ENCODE measurements at places on chromosomes 6 and 20.

DNA sequence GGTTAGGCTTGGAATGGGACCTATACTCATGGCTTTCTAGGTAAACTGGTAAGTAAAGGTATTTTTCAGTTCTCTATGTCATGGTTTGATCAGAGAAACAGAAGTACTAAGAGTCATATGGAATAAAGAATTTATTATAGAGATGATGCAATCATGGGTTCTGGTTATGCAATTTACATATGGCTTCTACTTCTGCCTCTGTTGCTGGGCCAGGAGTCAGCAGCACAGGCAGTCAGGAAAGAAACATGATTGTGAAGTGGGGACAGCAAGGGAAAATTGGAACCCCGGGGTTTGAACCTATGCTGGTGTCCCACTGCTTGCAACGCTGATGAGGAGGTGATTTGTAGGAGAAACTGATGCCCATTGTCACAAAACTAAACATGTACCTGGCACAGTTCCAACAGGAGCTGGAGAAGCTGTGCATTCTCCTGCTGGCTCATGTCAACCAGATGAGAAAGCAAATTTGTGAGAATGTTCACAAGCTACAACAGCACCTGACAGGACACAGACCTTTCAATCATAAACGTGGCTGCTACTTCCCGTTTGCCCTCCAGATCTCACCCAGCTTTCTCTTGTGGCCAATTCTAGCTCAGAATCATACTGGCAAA lies 887.1 kb downstream of the TFAP2A start:
- no peak for DNase-seq

DNA sequence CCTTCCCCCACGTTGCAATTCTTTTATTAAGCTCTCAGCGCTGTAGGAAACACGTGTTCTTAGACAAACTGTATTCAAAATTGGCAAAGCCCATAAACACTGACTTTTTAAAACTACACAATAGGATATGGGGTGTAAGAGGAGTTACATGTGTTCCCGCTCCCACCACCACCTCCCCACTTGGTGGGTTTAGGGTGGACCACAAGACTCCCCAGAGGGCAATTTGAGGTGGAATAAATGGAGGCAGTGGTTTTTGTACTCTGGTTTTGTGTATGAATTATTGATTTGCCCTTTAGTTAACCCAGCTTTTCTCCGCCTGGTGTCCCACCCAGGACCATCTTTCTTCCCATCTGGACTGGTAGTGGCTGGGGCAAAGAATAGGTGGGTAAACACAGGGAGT lies 3.7 kb downstream of the UQCC2 start:
- DNase-seq, result no peak

DNA sequence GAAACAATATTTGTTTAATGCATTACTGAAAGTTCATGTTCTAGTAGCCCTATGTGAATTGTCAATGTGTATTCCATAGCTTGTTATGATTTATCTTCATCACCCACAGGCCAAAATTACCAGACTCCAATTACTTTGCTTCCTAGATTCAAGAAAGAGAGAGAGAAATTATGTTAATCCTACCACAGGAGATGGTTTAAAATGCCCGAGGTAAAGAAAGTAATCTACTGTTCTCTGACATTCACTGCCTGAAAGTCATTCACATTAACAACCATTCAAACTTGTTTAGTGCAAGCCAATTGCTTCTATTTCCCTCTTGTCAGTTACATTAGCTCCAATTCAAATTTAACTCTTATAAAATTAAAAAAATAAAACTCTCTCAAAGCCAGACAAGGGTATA lies 260.4 kb upstream of the THEMIS start:
- no peak for DNase-seq

DNA sequence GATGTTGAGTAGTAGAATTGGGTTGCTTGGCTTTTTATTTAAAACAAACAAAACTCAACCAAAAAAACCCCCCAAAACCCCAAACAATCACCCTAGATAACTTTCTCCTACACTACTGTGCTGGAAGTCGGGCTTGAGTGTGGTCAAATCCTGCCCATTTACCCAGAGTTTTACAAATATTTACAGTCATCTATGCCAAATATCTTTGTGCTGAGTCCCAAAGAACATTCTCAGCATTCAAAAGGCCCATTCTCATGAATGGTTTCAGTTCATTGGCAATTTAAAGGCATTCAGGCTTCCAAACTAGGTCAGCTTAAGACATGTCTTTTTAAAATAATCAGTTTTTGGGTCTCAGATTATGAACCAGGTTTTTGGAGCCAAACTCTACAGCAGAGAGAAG lies 1.8 kb downstream of the RNF144B start:
- no peak for DNase-seq

DNA sequence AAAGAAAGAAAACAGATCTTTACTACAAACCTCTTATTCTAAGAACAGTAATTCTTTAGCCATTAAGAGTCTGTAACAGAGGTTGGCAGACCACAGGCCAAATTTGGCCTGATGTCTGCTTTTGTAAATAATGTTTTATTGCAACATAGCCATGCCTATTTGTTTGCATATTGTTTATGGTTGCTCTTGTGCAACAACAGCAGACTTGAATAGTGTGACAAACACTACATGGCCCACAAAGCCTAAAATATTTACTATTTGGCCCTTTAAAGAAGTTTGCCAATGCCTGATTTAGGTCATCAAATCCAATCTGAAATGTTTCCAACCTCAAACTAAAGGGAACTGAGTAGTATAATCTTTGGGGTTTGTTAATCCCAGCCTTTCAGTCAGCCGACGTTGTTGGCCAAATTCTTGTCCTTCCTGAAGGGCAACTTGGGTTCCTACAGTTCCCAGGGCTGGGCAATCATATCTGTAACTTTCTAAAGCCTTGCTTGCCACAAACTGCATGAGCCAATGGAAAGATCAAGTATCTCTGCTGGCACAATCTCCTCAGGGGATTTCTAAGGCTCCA lies 33.9 kb upstream of the TBC1D20 start:
- no peak for DNase-seq

- no peak for DNase-seq
Observed at GRCh38 chr6:13846841-13847240, 32.5 kb upstream of the MCUR1 start.

GRCh38 chr20:3093861-3094361 lies 9.4 kb upstream of the AVP start:
- DNase-seq, result no peak

- no peak for DNase-seq
Observed at GRCh38 chr20:17637985-17638640, 43.9 kb downstream of the RRBP1 start.

GRCh38 chr6:53358440-53359094 lies 9.8 kb upstream of the ELOVL5 start:
- peak; percentile 7 for DNase-seq

GRCh38 chr6:122962000-122962624 lies 33.9 kb upstream of the CLVS2 start:
- DNase-seq, result no peak

DNA sequence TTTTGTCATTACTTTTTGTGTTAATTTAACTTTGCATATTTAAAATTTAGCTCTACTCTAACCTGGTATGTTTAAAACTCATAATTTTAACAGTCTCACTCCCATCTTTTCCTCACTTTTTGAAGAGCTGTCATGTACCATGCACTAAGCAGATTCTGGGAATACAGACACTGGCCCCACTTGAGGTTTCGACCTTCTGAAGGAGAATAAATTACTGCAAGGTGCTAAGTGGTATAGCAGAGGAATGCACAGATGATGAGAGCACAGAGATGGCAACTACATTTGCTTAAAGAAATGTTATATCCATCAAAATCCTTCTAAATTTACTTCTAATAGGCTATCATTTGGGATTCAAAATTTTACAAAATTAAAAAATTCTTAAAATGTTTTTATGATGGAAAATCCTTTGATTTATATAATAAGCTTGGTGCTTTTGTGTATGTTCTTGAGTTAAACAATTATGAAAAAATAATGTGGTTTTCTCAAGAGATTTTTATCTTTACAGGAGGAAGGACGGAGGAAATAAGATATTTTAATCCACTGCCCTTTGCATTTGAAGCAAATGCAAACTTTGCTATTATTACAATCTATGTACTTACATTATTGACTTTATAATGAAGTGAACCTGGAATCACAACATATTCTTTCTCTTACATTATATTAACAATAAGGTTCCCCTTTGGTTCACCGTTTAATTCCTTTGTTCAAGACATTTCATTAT lies 79.3 kb downstream of the AHI1 start:
- DNase-seq, result no peak

GRCh38 chr6:82251942-82252341 lies 4.4 kb upstream of the IBTK start:
- no peak for DNase-seq

DNA sequence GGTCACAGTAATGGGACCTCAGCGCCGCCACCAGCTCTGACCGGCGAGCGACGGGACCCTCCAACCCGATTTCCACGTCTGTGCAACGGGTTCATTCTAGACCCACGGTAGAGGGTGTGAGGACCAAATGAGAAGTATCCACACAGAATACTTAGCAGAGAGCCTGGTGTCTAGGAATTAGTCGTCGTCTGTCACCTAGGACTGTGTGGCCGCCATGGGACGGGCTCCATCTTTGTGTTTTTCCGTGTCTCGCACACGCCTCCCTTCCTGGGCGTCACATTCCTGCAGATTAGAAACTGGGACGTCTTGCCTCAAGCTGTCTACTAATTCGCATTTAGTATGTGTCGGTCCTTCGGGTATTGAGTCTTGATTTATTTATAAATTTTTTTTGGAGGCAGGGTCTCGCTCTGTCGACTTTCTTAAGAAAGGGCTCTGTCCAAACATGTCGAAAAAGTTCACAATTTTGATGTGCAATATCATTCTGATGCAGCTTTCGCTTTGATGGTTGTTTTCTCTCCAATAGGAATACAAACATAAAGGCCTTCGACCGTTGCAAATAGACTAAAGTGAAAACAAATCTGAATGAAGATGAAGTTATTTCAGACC lies 563 bp downstream of the MGME1 start:
- peak; percentile 58 for DNase-seq

DNA sequence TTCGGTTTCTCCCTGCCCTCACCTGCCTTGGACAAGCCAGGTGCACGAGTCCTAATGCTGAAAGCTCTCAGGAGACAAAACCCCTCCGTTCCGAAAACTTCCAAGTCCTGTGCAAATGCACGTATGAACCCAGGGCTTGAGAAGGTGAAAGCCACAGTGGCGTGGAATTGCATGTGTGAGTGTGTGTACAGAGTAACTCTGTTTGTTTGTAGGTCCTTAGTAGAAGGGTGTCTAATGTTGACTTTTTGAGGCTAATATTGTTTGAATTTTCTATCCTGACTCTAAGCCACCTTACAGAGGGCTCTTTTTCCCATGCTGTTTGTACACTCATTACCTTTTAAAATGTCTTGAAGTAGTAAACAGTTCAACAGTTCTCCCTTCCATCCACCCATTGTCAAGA lies 129.1 kb downstream of the FOXA2 start:
- DNase-seq, result no peak

GRCh38 chr20:51255417-51255816 lies 232.5 kb upstream of the KCNG1 start:
- DNase-seq, result no peak

DNA sequence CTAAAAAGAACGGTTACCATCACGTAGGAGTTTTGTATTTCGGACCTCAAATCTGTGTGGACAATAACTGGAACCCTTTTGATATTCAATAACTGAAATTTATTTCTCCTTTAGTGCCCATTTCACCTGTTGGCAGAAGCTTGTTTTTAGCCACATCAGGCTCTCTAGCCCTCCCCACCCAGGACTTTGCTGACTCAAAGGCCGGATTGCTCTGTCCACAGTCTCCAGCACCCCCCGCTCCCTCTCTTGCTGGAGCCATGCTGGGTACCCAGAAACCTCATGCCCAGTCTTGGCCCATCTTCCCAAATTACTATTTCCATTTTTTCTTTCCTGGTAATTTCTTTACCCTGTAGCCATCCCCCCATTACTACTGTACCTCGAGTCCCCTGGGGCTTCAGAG lies 55.8 kb upstream of the DUSP22 start:
- DNase-seq, result no peak

DNA sequence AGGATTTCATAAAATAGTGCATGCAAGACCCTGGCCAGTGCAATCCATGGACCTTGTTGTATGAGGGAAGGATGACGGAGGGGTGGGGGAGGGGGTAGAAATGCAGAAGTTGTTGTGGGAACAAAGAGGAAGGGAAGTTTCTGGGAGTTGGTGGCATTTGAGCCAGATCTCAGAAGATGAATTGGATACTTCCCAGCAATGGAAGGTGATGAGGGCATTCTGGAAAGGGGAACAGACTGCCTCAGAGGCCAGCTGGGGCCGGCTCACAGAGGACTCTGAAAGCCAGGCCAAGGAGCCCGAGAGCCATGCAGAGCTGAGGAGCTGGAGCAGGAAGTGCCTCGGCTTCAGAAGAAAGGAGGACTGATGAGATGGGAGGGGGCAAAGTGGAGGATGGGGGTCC lies 2.7 kb downstream of the TMEM74B start:
- no peak for DNase-seq

GRCh38 chr20:48226642-48227041 lies 441.4 kb upstream of the SULF2 start:
- DNase-seq, result no peak

GRCh38 chr20:58976061-58976730 lies 4.9 kb upstream of the NELFCD start:
- no peak for DNase-seq

DNA sequence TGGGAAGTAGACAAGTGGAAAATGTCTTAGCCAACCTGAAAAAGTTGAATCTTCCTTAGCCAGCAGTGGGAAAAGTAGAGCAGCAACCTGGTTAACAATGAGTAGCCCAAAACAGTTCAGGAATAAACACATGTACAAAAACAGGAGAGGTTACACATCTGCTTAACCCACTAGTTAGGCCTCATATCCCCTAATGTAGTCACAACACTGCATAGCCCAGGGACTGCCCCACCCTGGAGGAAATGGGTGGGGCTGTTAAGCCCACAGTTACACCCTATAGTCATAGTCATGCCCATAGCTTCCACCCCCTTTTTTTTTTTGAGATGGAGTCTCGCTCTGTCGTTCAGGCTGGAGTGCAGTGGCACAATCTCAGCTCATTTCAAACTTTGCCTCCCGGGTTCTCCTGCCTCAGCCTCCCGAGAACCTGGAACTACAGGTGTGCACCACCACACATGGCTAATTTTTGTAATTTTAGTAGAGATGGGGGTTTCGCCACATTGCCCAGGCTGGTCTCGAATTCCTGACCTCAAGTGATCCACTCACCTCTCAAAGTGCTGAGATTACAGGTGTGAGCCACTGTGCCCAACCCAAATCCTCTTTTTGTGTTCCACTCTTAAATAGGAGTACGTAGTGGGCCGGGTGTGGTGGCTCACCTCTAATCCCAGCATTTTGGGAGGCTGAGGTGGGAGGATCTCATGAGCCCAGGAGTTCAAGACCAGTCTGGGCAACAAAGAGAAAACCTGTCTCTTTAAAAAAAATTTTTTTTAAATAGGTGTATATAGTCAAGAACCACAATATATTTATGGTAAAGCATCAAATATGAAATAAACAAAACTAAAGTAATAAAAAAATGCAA lies 24.5 kb downstream of the ILRUN start:
- peak; percentile 87 for DNase-seq

DNA sequence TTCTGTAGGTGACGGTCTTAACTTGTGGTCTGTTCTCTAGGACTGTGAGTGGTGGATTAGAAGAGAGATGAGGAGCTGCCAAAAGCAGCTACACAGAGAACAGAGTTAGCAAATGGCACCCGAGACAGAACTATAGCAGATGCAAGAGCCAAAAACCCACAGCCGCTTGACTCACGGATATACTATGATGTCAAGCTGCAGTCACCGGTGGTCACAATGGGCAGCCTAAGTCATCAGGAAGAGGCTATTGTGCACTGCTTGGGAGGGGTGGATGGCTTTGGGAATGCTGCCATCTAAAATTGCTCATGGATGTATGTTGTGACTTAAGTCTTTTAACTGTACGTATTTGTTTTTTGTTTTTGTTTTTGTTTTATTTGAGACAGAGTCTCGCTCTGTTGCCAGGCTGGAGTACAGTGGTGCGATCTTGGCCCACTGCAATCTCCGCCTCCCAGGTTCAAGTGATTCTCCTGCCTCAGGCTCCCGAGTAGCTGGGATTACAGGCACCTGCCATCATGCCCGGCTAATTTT lies at the start of gene GTSF1L:
GTSF1L (minus strand) TSS at position 192 of the 528 bp plus-strand sequence. CDS start 308 bp downstream, outside the sequence.
- no peak for DNase-seq

Measured in activated CD8-positive, alpha-beta T cell treated with anti-CD3 and anti-CD28 coated beads for 36 hours (primary cell).